Activated CD4-positive, alpha-beta T cell treated with anti-CD3 and anti-CD28 coated beads, Interleukin-10, Interleukin-2, amounts not matched to agents 100 ng/mL and 50 ng/mL, durations not matched to agents 16 hours and 8 hours (primary cell): ENCODE measurements at places on chromosomes 2 and 18.

GRCh38 chr2:17593841-17594491 lies 53.5 kb downstream of the VSNL1 start:
- no peak for DNase-seq

- no peak for DNase-seq
These were observed 22.2 kb downstream of the ATAD2B start for GRCh38 chr2:23904692-23905091.

- peak; percentile 29 for DNase-seq
These were observed 1.4 kb downstream of the GPR35 start for GRCh38 chr2:240626531-240627300.

DNA sequence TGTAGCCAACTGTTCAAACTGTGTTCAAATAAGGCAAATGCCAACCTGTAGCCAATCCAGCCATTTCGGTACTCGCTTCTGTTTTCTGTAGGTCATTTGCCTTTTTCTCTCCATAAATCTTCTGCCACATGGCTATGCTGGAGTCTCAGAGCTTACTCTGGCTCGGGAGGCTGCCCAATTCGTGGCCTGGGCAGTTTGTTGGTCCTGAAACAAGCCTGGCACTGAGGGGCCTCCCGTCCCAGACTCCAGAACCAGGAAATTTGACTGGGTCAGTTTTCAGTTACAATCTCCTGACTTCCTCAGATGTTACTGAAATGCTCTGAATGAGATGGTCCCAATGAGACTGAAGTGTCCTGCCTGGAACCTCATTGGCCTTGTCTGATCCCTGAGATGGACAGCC lies 120.8 kb upstream of the NPAS2 start:
- no peak for DNase-seq

DNA sequence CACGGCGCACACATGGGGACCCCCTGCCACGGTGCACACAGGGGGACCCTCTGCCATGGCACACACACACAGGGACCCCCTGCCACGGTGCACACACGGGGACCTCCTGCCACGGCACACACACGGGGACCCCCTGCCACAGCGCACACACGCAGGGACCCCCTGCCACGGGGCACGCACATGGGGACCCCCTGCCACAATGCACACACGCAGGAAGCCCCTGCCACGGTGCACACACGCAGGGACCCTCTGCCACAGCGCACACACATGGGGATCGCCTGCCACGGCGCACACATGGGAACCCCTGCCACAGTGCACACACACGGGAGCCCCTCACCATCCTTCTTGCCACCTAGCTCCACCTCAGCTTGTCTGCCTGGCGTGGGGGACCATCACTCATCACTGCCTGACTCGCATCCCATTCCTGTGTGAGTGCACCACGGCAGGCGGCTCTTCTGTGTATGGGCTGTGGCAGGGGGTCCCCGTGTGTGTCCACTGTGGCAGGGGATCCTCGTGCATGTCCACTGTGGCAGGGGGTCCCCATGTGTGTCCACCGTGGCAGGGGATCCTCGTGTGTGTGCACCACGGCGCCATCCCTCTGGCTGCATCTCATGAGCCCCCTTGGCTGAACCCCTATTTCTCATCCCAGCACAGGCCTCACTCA lies 206.7 kb downstream of the EIPR1 start:
- no peak for DNase-seq

DNA sequence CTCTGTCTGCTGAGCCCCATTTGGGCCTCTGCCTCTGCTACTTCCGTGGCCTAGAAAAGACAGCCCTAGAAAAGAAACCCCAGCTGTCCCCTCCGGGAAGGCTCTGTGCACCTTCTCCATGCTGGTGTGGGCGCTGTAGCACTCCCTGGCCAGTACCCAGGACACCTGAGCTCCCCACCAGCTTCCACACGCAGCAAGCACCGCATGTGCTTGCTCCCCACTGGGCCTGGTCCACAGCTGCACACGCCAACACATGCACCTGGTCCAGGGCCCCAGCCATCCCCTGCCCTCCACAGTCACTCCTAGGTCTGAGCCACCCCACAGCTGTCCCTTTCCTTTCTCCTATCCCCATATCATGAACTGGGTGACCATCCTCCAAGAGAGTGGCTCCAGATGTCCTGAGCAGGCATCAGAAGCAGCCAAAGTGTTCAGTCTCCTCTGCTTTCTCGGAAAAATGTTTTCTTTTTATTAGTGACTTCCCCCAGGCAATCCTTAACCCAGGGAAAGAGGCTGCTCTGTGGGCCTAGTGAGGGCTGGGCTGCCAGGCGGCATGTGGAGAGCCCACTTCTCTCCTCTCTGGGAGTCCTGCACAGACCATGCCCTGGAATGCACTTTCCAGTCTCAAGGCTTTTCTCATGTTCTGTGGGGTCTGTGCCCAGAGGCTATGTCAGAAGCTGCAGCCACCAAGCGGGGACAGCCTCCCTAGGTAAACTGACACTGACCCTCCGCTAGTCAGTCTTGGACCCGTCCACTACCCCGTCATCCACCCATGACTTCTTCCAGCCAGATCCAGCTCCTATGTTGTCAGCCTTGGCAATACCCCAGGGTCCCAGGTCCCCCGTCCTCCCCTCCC lies 133.7 kb downstream of the KLHL29 start:
- DNase-seq: no peak

- no peak for DNase-seq
These were observed 26.3 kb downstream of the RAB3GAP1 start for GRCh38 chr2:135078417-135078816.

GRCh38 chr2:7272210-7272609 lies 355.0 kb downstream of the RNF144A start:
- no peak for DNase-seq

GRCh38 chr18:45386041-45386655 lies 229.1 kb upstream of the SLC14A2 start:
- DNase-seq: no peak

- DNase-seq: no peak
These were observed 108.7 kb downstream of the XRCC5 start for GRCh38 chr2:216217904-216218260.

GRCh38 chr2:118224895-118225311 lies 136.6 kb downstream of the INSIG2 start:
- no peak for DNase-seq

GRCh38 chr2:20115902-20116301 lies 64.5 kb upstream of the LAPTM4A start:
- no peak for DNase-seq

GRCh38 chr2:74097574-74097973 lies 50.1 kb downstream of the BOLA3 start:
- DNase-seq: no peak

GRCh38 chr18:36547544-36547943 lies 250.0 kb downstream of the FHOD3 start:
- no peak for DNase-seq
